CD4-positive, alpha-beta T cell (primary cell): ENCODE measurements at places on chromosomes 4 and X.

DNA sequence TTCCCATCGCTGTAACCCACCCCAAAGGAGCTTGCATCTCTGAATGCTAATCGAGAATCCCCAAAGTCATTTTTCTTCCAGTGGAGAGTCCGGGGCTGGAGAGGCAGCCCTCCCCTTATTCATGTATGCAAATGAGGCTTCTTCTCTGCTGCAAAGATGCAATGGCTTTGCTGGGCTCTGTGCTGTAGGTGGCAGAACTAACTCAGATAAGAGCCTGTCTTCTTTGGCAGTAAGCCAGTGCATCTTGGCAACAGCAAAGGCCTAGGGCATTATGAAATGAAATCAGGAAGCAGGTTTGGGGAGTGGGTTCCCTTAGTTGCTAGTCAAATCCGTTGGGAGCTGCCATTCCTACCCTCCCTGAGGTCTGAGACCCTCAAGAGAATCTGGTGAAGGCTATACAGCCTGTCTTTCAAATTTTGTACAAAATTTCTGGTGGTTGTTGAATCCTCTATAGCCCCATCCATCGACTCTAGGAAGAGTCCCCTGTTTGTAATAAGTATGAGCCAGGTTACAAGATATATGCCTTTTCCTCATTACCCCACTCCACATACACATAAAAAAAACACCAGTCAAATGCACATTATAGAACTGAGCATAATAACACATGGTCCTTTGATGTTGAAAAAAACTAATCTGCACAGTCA lies 290.6 kb upstream of the TAPT1 start:
- DNase-seq = no peak

GRCh38 chr4:184320631-184321030 lies 103.0 kb upstream of the ENPP6 start:
- DNase-seq = no peak

DNA sequence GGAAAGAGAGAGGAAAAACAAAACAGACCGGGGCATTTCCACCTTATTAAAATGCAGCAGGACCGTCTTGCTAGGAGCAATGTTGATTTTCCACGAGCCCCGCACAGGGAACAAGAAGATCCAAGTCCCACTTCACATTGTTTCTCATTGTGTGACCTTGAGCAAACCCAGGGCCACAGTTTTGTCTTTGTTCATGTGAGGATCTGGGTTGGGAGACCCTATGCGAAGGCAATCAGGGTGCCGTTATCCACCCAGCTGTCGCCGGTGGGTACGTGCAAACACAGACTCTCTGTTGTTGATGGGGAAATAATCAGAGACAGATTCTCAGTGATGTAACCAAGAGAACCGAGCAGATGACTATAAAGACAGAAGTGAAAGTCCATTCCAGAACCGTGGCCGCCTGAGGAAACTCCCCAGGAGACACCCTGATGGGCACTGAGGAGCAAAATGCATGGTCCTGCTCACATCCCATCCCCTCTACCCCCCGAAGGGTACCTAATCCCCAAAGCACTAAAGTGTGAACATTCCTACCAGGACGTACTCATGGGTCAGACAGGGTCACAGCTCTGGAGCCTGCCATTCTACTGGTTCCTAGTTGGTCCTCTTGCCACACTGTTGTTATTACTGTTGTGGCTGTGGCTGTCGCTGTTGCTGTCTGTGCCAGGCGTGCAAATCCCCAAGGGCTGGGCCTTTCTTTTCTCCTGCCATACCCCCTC lies 102.7 kb upstream of the RBPJ start:
- DNase-seq = no peak

- no peak for DNase-seq
These were observed 30.3 kb downstream of the NSDHL start for GRCh38 chrX:152861116-152861515.

DNA sequence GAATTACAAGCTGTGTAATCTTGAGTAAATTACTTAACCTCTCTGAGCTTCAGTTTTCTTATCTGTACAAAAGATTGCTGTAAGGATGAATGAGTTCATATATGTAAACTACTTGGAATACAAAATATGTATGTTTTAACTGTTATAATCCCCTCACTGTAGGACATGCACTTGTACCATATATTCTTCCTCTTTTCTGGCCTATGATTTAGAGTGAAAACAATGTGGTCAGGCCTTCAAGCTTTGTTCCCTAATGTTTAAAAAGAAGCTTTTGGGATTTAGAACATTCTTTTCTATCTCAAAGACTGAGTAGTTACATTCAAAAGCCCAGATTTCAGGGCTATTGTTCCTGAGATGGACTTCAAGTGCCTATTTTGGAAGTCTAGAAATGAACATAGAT lies 26.7 kb upstream of the GPRIN3 start:
- DNase-seq = no peak

DNA sequence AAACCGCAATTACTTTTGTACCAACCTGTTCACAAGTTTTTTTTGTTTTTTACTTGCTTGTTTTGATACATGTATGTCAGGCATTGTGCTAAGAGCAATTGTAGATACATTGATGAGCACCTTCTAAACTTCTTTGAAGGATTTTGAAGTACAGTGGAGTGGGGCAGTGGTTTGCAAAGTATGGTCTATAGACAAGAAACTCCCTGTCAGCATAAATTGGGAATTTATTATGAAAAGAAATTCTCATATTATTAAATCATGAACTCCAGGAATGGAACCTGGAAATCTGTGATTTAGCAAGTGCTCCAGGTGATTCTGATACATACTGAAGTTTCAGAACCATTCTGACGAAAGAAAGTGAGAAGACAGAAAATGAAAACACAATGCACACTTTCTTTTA lies 733.4 kb downstream of the C4orf33 start:
- no peak for DNase-seq

DNA sequence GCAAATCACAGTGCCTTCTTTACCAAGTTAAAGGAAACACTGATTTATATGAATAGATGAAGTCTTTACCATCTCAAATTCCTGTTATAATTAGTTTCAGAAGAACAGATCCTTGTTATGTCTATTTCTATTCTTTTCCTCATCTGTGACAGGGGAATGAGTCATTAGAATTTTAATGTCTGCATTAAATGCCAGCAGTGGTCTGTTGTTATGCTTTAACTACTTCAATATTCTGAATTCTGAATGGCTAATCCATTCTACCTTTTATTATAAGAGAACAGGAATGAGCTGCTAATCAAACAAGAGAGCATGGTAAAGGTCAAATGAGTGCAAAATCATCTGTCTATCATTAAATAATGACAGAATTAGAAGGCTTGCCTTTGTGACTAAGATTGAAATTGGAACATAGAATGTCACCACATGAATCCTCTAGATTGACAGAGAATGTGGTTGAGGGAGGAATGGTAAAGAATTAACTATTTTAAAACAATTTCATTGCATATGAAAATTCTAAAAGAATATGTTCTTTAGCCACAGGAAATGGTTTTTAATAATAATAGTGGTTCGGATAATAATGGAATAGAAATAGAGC lies 935.5 kb downstream of the ADGRL3 start:
- no peak for DNase-seq

DNA sequence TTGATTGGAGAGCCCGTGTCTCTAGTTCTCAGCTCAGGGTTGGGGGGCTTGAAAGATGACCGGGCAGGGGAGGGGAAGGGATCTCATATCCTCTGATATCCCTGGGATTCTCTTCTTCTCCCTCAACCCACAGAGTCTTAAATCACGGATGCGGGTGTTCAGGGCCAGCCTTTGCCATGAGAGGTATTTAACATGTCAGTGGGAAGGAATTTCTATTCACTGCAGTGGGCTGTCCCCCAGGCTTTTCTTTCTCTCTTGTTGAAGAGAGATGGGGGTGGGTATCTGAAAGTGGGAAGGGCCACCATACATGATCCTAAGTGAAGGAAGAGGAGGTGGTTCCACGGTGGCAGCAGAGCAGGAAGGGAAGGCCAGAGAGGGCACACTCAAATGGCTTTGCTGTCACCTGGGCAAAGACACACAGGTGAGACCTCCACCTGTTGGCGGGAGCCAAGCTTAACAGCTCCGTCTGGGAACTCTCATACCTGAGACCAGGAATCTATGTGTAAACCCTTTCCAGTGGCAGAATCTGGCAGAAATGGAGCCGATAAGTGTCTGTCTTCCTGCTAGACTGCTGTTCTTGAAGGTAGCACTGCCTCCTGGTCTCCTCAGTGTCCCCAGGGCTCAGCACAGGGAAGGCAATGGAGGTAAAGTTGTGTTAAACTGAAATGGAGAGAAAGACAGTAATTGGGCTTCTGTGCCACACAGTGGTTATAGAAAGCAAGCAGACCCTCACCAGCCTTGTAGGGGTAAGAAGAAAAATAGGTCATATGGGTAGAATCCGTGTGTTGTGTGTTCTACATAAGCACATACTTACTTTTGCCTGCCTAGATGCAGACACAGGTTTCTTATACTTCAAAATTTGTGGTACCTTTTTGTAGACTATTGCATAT lies 49.4 kb downstream of the RHOH start:
- DNase-seq = no peak
